ENCODE measurements at places on chromosomes 6 and 20.

DNA sequence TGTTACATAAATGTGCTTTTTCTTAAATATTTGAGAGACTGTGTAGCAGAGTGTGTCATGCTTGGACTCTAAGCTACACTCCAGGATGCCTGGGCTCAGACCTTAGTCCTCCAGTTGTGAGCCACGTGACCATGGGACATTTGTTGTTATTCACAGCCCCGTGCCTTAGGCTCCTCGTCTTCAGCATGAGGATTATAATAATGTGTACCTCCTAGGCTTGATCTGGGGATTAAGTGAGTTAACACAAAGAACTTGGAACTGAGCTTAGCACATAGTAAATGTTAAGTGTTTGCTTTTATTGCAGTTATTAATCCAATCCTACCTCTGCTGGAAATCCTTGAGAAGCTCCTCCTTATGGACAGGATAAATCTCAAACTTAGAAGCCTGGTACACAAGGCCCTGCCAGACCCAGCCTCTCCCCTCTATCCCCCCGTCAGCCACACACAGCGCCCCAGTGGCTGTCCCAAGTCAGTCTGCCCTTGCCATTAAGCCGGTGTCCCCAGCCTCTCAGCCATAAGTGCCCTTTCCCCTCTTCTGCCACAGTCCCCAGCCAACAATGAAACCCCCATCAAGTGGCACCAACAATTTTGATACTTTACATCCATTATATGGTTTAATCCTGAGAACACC is 177.5 kb downstream of the TMEM242 start:
- DNase-seq: no peak

DNA sequence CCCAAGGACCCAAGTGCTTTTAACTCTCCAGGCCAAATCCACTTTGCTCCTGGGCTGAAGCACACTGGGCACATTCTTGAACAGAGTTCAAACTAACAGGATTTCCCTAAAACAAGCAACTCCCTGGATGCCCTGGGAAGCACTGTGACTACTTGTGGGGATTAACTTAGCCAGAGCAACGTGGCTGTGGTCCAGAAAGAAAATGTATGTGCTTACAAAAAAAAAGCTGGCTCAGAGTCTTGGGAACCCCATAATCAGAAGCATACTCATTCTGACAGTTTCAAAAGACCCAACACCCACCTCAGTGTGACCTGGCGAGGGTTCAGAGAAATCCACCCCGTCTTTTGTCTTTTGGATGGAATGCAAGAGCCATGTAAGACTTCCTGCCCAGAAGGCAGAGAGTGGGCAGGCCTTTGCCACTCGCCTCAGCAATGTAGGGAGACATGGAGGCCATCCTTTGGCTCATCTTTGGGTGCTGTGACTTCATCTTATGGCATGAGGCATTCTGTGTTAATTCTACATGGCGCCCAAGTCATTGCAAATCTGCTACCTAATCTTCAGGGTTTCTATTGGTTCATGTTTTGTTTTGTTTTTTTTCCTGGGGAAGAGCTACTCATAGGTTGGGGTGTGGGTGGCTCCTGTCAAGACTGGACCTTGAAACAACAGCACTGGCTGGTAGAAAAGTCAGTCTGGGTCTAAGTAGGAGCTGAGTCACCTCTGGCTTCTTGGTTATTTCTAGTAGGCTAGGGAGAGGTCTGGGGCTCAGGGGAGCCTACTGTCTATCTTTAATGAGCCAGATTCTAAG is 248.6 kb upstream of the SUPT3H start:
- no peak for DNase-seq

GRCh38 chr6:52707963-52708680 is 37.2 kb downstream of the TMEM14A start:
- DNase-seq: no peak

- no peak for DNase-seq
Observed at GRCh38 chr6:39188571-39188970, 40.7 kb downstream of the KCNK5 start.

- no peak for DNase-seq
Observed at GRCh38 chr20:55070001-55070400, 594.6 kb downstream of the DOK5 start.
